ENCODE measurements at places on chromosomes 3 and 15.

GRCh38 chr3:196208942-196209695 is 2.1 kb downstream of the ZDHHC19 start:
- no peak for DNase-seq

GRCh38 chr15:82132742-82133141 is 86.9 kb upstream of the MEX3B start:
- DNase-seq = no peak

GRCh38 chr3:170808041-170808440 is 62.0 kb downstream of the RPL22L1 start:
- no peak for DNase-seq

DNA sequence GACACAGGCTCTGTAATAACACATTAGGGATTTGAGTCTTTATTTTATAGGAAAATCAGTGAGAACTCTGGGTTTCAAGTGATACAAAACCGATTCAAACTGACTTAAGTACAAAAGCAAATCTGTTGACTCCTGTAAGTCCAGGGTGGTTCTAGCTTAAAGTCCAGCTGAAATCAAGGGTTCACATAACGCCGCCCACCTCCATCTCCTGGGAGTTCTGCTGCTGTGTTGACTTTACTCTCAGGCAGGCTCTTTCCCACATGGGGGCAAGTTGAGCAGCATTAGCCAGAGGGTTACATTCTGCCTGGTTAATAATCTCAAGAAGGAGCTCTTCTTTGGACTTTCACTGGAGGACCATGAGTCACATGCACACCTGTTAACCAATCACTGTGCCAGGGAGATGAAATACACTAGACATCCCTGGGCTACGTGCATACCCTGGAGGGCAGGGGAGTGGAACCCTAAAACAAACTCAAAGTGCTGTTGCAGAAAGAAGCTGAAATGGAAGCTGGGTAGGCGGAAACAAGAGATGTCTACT is 9.7 kb upstream of the RNF7 start:
- DNase-seq = no peak

DNA sequence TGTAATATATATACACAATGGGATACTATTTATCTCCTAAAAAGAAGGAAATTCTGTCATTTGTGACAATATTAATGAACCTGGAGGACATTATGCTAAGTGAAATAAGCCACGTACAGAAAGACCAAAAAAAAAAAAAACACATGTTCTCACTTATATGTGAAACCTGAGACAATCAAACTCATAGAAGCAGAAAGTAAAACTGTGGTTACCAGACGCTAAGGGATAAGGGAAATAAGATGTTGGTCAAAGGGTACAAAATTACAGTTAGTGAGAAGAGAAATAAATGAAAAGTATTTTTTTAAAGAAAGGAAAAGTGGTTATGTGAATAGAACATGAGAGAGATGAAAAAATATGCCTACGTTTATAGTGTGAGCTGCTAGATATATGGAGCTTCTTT is 101.1 kb downstream of the CPNE4 start:
- no peak for DNase-seq

DNA sequence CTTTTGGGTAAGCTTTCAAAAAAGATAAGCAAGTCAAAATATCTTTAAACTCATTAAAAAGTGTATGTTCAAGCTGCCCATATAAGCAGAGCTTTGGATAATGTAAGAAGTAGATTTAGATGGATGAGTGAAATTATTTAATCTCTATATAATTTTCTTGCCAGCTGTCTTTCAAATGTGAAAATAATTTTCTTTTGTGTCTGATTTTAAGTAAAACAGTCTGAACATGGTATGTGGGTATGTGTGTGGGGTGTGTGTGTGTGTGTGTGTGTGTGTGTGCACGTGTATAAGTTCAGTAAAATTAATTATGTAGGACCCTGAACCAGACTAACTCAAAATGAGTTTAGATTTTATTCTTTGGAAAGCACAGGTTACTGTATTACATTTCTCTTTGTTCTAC is 155.2 kb upstream of the CGNL1 start:
- DNase-seq = no peak

DNA sequence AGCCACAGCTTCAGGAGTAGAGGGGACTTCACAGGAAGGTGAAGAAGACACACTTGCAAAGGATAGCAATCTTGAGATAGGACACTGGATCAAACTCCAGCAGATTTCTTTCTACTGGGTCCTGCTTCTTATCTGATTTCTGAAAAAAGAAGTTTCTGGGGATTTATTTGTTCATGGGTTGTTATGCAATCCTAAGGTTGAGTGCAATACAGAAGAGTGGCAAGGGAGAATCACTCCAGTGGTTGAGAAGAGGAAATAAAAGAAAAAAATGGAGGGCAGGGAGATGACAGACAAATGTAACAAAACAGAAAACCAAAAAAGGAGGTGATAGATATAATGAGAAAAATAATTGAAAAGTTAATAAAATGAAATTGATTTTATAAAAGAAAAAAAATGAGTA is 858.3 kb downstream of the TUSC7 start:
- no peak for DNase-seq

GRCh38 chr3:184694133-184694665 is 17.7 kb downstream of the MAGEF1 start:
- no peak for DNase-seq

DNA sequence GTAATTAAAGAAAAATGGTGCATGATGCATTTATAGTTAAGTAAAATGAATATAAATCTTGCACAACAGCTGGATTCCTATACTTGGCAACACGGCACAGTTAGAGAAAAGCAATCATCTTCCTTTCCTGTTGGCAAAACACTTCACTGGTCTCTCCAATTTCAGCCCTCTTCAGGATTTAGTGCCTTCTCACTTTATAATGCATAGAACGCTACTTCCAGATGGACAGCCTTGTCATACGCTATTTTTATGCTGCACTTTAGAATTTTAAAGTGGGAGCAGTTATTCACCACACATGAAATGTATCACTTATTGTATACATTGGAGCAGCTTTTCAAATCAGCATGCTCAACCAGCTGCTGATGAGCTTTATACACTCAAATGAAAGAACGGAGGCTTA is 194.4 kb upstream of the GBE1 start:
- DNase-seq = no peak

DNA sequence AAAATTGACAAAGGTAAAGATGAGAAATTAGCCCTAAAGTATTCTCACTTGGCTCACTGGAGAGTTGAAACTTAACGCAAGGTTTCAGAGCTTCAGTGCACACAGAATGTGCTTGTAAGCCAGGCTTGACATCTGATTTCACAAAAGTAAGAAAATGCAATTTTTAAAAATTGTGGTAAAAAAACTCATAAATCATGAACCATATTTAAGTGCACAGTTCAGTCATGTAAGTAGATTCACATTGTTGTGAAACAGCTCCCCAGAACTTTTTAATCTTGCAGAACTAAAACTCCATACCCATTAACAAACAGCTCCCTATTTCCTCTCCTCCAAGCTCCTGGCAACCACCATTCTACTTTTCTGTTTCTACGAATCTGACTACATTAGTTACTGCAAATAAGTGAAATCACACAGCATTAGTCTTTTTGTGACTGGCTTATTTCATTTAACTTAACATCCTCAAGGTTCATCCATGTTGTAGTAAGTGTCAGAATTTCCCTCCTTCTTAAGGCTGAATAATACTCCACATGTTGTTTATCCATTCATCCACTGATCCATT is 14.5 kb downstream of the RTP3 start:
- no peak for DNase-seq

DNA sequence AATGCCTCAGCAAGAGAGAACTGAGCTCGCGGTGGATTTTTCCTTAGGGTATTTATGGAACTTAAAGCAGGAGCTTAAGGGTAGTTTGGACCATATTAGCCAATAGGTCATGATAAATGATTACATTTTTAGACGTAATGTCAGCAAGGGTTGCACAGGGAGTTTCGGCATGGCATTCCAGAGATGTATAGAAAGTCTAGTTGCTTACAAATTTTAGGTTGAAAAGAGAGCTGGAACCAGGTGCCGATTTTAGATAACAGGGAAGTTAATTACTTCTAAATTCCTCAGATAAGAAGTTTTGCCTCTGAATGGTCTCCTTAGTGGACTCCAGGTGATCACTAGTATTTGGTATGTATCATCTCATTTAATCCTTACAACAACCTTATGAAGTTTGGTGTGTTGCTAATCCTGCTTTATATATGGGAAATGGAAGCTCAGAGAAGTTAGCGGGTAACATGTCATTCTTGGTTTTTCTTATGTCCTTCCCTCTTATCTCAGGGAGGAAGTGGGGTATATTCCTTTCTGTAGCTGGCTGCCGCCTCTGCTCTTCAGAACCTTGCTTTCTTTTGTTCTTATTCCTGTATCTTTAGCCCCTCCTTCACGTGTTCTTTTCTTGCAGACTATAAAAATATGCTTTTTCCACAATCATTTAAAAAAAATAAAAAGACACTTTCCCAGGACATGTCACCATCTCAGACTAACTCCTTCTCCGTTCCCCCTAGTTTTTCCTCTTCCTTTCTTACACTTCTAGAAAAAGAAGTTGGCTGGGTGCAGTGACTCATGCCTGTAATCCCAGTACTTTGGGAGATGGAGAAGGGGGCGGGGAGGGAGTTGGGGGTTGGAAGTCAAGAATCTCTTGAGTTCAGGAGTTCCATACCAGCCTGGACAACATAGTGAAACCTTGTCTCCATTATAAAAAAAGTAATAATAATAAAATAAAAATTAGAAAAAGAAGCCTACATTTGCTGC is 25.7 kb downstream of the IQGAP1 start:
- DNase-seq = no peak

- DNase-seq = no peak
Measured at GRCh38 chr3:130759692-130760338, 13.2 kb upstream of the PIK3R4 start.

- DNase-seq = no peak
Measured at GRCh38 chr3:197041875-197042488, 12.4 kb upstream of the MELTF start.

- DNase-seq = no peak
Measured at GRCh38 chr3:133295944-133296917, 103.6 kb upstream of the BFSP2 start.

DNA sequence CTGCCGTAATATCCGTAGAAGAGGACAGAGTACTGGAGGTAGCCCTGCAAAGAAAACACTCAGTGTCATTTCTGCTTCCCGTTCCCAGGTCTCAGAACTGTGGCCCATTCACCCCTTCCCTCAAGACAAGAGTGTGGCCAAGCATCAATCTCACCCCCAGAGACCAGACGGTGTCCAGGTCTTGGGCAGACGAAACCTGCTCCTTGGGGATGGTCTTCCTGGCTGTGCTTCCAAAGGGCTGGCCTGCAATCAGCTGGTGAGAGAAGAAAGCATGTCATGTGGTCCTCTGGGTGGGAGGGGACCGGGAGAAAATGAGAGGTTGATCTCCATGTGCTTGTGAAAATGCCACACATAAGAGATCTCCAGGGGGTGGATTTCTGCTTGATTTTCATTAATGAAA is 15.8 kb downstream of the TMC3 start:
- peak; percentile 11 for DNase-seq

- DNase-seq = no peak
Measured at GRCh38 chr3:115245899-115246298, 98.8 kb upstream of the ZBTB20 start.

DNA sequence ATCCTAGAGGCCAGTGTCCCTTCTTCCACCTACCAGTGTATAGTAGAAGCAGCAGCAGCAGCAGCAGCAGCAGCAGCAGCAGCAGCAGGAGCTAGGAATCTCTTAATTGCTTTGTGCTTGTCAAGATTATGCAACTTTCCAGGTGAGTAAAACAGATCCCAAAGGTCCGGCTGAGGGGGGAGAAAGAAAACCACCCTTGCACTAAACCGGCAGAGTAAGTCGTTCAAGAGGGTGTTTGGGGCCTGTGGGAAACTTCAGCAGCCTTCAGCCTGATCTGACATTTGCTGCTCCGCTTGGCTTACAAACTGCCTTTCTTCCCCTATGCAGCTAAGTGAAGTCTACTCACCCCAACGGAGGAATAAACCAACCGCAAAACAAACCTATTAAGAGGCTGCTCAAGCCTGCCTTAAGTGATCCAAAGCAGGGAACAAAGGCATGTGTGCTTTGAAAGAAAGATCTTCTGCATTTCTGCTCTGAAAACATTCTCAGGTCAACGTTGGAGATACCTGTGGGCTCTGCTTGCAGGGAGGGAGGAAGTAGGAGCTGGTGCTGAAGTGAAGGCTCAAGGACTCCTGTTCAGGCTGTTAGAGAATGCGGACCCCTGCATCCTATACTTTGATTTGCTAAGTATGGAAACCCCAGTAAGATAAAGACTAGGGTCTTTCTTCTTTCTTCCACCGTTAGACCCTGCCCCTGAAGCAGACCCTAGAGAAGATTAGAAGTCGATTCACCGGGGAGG is 35.7 kb upstream of the DLG1 start:
- no peak for DNase-seq

GRCh38 chr3:154904328-154904727 is 175.8 kb upstream of the MME start:
- DNase-seq = no peak

- DNase-seq = no peak
Measured at GRCh38 chr15:74618841-74619596, 3.4 kb downstream of the CLK3 start.

DNA sequence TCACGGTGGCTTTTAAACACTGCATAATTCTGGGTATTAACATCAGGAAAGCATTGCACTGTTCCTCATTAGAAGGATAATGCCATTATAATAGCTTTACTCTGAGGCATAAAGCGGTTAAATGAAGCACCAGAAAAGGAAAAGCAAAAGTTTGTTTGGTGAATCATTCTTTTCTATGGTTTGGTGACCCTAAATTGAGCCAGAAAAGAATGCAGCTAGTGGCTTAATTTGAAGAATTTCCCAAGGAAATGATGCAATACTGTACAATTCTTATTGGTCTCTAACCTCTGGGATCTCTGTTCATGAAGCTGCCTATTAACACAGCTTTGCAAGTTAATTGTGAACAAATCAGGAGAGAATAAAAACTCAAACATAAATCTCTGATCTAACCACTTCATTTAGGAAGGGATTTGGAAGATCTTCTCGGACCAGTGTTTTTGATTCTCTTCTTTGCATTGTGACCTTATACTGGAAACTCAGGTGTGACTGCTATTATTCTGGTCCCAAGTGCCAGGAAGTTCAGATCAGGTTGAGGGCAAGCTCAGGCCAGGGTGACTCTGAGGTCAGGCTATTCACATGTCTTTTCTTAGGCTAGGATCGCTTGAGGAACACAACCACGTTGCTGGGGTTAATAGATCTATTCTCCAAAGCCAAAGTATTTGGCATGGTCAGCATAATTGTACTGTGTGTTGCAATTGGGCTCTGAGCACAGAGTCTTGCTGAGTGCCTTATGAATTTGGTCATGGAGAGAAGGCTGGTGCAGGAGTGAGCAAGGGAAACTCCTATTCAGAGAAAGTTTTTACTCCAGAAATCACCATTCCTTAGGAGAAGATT is 11.3 kb upstream of the DLG1 start:
- no peak for DNase-seq

GRCh38 chr3:182393151-182393550 is 400.2 kb upstream of the ATP11B start:
- no peak for DNase-seq

DNA sequence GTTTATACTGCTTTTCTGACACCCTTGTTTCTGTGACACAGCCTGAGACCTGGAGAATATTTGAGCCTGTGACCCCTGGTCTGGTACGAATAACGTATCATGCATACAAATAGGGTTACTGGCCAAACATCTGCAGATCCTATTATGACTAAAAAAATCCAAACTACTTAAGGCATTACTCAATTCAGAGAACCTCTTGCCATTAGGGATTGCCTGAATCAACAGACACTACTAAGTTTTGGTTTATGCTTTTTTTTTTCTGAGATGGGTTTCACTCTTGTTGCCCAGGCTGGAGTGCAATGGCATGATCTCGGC is 35.4 kb downstream of the OSBPL10 start:
- DNase-seq = no peak

GRCh38 chr15:36291501-36291900 is 287.9 kb upstream of the CDIN1 start:
- no peak for DNase-seq
